Activated CD4-positive, alpha-beta memory T cell treated with anti-CD3 and anti-CD28 coated beads, Interleukin-2, amount 10 ng/mL, durations not matched to agents 7 days and 5 days (primary cell): ENCODE measurements at places on chromosomes 16 and 17.
A peak's percentile ranks its signal among the peaks of the same experiment; 100 is the strongest.

DNA sequence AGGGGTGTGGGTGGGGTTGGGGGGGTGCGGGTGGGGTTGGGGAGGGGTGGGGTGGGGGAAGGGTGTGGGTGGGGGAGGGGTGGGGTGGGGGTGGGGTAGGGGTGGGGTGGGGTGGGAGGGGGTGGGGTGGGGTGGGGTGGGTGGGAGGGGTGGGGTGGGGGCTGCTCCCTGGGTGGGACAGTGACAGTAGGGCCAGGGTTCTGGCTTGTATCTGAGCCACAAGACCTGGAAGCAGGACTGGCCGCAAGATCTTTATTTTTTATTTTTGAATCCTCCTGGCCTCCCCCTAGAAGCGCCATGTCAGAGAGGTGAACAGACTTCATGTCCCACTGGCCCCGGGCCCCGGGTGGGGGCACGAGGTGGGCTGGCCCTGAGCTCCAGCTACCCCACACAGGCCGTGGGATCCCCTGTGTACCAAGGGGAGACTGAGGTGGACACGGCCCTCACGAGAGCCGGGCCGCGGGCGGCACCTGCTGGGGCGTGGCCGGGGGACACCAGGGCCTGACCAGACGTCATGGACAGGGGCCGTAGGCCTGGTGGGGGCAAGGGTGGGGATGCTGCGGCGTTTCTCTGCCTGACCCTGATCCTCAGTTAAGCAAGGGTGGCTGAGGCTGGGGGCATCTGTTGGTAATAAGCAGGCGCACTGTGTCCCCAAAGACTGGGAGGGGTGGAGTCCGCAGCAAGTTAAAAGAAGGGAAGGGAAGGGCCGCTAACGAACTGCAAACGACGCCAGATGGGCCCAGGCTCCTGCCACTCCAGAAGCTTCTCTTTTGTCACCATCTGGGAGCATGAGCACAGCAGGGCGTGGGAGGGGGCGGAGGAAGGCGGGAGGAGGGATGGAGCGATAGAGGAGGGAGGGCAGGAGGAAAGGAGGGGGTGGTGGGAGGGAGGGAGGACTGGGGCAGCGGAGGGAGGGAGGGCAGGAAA is 22.3 kb upstream of the PABPN1L start:
- DNase-seq: no peak

GRCh38 chr17:78132084-78132676 is 1.6 kb downstream of the TMC8 start:
- peak; percentile 82 for DNase-seq

GRCh38 chr16:29920288-29921033 is 5.6 kb downstream of the KCTD13 start:
- DNase-seq: no peak

- no peak for DNase-seq
Measured at GRCh38 chr16:67893743-67894399, 817 bp downstream of the PSKH1 start.

- no peak for DNase-seq
Measured at GRCh38 chr17:31235110-31235509, 61.9 kb downstream of the OMG start.

DNA sequence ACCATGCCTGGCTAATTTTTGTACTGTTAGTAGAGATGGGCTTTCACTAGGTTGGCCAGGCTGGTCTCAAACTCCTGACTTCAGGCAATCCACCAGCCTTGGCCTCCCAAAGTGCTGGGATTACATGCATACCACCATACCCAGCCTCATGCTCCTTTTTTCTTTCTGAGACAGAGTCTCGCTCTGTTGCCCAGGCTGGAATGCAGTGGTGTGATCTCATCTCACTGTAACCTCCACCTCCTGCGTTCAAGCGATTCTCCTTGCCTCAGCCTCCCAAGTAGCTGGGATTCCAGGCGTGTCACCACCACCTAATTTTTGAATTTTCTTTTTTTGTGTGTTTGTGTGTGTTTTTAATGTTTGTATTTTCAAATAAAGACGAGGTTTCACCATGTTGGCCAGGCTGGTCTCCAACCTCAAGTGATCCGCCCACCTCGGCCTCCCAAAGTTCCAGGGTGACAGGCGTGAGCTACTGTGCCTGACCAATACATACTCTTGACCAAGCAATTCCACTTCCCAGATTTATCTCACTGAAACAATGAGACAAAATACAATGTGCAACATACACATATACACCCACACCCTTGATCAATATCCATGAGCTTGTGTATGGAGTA is 5.0 kb downstream of the GRB2 start:
- no peak for DNase-seq

- no peak for DNase-seq
Measured at GRCh38 chr16:67936124-67936879, at the start of gene PSMB10. TSS of gene PSMB10 (minus strand) at chr16:67936850. CDS start at chr16:67936749, 101 bp downstream.

- no peak for DNase-seq
Measured at GRCh38 chr17:15945527-15946191, 729 bp downstream of the ADORA2B start.

DNA sequence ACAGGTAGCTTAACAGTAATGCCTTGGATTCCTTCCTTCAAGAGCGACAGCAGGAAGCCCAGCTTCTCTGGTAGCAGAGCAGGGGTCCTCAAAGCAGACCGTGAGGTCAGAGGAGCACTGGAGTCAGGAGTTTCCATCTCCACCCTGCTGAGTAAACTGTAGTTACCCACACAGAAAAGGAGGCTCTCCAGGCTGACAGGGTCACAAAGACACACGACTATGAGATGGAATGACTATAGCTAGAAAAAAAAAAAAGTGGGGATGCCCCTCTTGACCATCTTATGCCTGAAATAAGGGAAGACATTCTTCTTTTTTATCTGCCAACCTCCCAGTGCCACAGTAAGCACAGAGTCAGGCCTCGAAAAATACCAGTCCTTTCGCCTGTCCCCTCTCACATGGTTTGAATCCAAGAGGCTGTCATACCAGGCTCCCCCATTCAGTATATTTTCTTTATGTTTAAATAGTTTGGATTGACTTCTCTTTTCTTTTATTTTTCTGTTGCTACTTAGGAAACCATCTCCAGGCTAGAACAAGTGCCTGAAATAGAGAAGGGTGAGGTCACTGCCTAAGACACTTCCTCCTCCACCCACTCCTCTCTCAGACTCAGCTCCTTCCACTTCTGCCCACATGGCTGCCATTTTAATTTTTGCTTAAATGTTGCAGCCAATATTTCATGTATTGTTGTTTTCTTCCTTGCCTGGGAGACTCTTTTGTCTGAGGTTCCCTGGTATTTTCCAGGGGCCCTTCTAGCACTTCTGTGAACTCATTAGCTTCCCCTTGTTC is 707.4 kb downstream of the MAF start:
- DNase-seq: no peak

DNA sequence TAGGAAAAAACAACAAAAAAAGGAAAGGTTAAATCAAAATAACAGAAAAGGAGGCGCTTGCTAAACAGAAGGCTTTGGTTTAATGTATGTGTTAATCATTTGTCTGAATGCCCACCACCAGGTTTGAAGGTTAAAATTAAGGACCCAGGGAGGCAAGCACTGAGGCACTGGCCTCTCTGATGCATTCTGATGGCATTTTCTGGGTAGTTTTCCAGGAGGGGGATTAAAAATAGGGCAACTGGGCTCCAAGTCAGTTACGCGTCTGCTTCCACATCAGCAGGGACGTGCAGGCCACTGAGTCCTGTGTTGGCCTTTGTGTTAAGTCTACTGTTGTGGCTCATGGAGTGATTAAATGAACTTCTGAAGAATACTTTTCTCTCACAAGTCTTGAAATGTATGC is 26.9 kb downstream of the MARF1 start:
- DNase-seq: no peak

- DNase-seq: no peak
Measured at GRCh38 chr17:50660887-50661345, 26.2 kb downstream of the ABCC3 start.

- peak; percentile 81 for DNase-seq
Measured at GRCh38 chr17:40026816-40027613, 11.8 kb downstream of the CSF3 start.

DNA sequence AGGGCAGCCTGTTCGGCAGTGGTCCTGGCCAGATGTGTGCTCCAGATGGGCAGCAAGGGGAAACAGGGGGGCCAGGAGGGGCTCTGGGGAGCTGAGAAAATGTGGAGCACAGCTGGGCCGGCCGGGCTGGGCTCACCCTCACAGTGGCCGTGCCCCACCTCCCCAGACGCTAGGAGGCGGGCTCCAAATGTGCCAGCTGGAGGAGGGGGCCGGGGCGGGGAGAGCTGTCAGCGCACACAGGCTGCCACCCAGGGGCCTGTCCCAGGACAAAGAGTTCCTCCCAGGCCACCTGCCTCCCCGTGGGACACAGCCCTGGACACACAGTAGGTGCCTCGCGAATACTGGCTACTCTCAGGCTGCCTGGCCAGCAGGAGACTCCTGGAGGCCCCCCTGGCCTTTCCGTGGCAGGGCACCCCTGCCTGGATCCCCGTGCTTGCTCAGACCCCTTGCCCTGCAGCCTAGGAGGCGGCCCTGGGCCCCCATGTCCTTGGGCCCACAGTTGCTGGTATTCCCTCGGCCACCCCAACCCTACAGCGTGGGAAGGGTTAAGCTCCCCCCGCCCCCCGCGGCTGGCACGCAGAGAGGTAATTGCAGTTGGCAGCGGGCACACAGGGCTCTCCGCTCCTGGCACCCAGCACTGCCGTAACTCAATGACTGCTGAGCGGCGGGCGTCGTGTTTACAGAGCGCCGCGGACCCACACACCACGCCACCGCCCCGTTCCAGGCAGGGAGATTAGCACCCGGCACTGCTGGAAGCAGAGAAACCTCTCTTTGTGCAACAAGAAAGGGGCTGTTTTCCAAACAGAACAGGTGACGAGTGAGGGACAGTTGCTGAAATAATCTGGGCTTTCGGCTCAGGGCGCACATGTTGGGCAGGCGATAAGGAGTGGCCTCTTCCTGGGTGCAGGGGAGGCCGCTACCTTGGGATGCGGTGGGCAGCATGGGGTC is 32.2 kb downstream of the BAHCC1 start:
- DNase-seq: no peak

DNA sequence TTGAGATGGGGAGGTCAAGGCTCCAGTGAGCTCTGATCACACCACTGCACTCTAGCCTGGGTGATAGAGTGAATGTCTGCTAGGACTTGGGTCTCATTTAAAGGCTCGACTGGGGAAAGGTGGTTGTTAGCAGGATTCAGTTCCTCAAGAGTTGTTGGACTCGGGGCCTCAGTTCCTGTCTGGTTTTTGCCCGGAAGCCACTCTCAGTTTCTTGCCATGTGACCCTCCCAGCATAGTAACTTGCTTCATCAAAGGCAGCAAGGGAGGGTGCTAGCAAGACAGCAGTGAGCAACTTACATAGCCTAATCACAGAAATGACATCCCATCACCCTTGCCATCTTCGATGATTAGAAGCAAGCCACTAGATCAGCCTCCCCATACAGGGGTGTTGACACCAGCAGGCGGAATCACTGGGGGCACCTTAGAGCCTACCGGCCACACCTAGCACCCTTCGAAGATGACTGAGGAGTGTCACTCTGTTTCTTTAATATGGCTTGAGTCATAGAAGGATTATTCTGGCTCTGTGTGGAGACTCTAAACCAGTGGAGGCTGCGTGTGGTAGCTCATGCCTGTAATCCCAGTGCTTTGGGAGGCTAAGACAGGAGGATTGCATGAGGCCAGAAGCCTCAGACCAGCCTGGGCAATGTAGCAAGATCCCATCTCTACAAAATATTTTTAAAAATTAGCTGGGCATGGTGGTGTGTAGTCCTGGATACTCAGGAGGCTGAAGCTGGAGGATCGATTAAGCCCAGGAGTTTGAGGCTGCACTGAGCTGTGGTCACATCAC is 13.2 kb upstream of the SCNN1B start:
- DNase-seq: no peak
